ENCODE measurements at places on chromosomes 7 and 10.

DNA sequence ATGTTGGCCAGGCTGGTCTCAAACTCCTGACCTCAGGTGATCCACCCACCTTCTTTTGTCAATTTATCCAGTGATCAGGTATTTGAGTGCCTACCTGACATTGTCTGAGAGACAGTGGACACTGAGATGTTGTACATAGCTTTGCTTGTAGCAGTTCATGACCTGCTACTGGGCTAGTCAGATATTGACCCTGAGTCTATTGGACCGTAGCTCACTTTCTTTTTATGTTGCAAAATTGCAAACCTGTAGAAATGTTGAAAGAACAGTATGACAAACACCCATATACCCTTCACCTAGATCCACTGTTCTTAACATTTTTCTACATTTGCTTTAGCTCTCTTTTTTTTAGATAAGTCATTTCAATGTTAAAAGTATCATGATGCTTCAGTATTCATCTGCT is 410.4 kb upstream of the GALNT17 start:
- no peak for DNase-seq

DNA sequence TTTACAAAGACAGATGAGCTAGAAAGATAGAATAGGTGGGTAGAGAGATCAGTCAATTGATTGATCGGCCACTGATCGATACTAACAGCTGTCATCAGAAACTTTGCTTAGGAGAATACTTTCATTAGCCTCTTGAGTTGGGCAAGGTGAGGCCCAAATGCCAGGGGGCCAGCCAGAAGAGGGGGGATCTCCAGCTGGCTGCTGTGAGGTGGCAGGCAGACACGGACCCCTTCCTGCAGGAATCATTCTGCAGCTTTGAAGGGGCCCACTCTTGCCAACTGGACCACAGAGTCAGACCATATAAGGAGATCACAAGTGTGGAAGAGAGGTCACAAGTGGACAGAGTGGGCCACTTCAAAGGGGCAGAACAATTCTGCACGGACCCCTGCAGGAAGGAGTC is 62.9 kb upstream of the DOCK1 start:
- no peak for DNase-seq

GRCh38 chr10:9939716-9940115 is 1078.0 kb upstream of the CELF2 start:
- DNase-seq: no peak

GRCh38 chr7:30816645-30817370 is 45.6 kb downstream of the MINDY4 start:
- no peak for DNase-seq

- no peak for DNase-seq
Measured at GRCh38 chr7:128344431-128344774, 695 bp upstream of the RBM28 start.

GRCh38 chr7:106870983-106871410 is 5.9 kb downstream of the PIK3CG start:
- DNase-seq: no peak

- no peak for DNase-seq
Measured at GRCh38 chr10:69345890-69346474, 67.7 kb downstream of the HK1 start.

GRCh38 chr10:110035070-110035921 is 27.5 kb downstream of the ADD3 start:
- no peak for DNase-seq

DNA sequence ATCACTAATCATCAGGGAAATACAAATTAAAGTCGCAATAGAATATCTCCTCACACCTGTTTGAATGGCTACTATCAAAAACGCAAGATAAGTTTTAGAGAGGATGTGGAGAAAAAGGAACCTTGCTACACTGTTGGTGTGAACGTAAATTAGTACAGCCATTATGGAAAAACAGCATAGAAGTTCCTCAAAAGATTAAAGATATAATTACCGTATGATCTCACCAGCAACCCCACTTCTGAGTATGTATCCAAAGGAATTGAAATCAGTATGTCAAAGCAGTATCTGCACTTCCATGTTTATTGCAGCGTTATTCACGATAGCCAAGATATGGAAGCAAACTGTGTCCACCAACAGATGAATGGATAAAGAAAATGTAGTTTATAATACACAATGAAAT is 164.4 kb downstream of the ZNF365 start:
- DNase-seq: no peak

DNA sequence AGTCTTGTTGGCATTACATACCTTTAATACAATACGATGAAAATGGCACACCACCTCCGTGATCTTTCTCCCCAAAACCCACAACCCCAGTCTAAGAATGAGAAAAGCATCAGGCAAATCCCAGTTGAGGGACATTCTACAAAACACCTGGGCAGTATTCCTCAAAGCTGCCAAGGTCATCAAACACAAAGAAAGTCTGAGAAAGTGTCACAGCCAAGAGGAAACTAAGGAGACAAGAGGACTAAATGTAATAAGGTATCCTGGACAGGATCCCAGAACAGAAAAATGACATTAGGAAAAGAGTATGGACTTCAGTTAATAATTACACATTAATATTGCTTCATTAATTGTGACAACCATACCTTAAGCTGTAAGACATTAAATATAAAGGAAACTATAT is 14.5 kb upstream of the FRMD4A start:
- no peak for DNase-seq

- DNase-seq: no peak
Measured at GRCh38 chr7:92437956-92438491, 9.3 kb upstream of the GATAD1 start.

DNA sequence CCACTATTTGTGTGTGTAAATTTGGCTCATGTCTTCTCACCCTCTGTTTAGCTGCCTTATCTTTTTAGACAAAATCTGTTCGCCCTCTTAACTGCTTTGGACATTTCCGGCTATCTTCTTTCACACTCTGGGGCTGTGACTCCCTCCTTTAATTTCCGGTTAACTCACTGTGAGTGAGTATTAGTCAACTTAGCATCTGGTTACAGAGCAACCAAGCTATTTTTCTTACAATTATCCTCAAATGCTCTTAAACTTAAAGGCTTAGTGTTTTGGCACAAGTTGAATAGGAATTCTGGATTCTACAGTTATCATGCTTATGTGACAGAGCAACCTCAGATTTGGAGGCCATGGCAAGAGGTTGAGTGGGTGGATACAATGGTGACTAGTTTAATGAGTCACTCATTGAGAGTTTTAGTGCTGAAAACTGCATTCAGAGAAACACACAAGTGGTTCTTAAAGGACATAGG is 177.6 kb upstream of the SEMA3A start:
- DNase-seq: peak; percentile 53

Data from urothelium cell line (cell line).